ENCODE measurements at places on chromosomes 1 and 21.
A peak's percentile ranks its signal among the peaks of the same experiment; 100 is the strongest.

DNA sequence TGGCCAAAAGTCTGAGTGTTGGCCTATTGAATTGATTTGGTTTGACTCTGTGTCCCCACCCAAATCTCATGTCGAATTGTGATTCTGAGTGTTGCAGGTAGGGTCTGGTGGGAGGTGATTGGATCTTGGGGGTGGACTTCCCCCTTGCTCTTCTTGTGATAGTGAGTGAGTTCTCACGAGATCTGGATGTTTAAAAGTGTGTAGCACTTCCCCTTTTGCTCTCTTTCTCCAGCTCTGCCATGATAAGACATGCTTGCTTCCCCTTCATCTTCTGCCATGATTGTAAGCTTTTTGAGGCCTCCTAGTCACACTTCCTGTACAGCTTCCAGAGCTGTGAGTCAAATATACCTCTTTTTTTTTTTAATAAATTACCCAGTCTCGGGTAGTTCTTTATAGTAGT is 297.1 kb upstream of the ZRANB2 start:
- no peak for DNase-seq

GRCh38 chr1:93839307-93839706 is 39.7 kb downstream of the DNTTIP2 start:
- DNase-seq = peak; percentile 87

GRCh38 chr1:223045164-223045957 is 97.7 kb downstream of the TLR5 start:
- no peak for DNase-seq

GRCh38 chr1:85019994-85020393 is 23.1 kb upstream of the MCOLN2 start:
- no peak for DNase-seq

DNA sequence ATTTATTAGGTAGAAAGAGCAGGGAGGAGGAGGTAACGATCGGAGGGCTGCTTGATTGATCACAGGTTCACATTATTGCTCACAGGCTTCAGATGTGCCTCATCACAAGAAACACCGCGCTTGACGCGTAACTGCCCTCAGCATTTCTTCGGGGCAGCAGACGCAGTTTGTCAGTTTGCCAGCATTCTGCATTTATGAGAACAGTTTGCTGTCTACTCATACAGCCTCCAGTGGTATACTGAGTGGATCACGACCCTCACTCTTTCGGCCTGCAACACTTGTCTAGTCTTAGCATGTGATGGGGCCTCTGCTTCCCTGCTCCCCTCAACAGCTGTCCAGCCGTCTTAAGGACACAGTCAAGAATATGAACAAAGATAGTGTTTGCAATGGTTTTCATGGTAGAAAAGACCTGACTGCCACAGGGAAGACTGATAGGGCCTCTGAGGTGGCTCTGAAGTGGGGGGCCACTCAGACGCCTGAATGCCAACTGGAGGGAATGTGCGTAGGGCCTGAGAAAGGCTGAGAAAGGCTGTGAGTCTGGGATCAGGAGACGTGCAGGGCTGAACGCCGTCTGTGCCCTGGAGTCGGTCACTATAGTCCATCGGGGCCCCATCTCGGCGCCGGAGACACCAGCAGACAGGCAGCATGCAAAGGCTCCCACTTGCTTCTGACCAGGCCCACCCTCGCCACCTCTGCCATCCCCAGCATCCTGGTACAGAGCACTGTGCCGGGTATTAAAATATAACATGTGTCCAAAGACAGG is 45.0 kb downstream of the UBE2G2 start:
- DNase-seq = peak; percentile 67

DNA sequence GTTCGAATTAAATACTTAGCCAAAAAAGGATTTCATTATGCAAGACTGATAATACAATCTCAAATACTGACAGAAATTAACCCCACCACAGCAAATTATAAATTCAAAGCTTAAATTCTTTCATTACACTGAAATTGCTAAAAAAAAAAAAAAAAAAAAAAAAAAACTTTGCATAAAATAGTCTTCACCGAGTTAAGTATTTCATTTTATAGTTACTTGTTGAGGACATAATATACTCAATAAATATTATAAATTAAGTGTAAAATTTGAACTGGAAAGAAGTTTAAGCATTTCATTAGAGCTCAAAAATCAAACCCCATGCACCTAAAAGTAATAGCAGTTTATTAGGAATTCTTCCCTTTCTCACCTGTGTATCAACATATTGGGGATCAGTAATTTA is 1.9 kb upstream of the PSMG1 start:
- no peak for DNase-seq

DNA sequence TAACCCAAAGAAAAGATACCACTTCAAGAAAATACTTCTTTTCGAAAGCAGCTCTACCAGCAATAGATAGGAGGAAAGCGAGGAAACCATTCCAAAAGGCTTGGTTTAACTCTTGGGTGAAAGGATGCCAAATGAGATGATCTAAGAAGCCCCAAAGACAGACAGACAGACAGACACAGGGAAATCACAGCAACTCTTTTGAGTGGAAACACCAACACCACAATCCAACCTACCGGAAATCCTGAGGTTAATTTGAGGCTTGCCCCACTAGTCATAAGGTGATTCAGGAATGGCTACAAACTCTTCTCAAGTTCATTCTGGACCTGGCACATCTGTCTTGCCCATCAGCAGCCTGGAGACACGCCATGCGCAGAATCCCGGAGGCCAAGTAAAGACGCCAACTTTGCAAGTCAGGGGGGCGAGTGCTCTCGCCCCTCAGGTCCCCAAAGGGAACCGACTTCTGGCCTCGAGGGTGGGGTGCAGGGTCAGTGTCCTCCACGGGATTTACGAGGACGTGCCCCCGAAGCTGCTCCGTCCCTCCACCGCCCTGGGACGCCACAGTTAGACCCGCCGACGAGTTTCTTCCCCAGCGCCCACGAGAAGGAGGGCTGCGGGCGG is 778 bp downstream of the EVI5 start:
- DNase-seq = peak; percentile 87

DNA sequence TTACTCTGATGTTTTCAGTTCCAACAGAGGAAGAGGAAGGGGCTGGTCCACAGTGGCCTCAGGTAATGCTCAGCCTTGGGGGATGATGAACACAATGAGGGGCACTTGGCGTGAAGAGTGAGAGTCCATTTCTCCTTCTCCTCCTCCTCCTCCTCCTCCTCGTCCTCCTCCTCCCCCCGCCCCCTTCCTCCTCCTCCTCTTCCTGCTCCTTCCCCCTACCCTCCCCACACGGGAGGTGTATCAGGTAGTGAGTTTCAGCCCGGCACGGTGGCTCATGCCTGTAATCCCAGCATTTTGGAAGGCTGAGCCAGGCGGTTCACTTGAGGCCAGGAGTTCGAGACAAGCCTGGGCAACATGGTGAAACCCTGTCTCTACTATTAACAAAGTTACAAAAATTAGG is 17.3 kb upstream of the GPR157 start:
- DNase-seq = no peak

- peak; percentile 38 for DNase-seq
Observed at GRCh38 chr1:86965012-86965826, 50.8 kb downstream of the HS2ST1 start.

DNA sequence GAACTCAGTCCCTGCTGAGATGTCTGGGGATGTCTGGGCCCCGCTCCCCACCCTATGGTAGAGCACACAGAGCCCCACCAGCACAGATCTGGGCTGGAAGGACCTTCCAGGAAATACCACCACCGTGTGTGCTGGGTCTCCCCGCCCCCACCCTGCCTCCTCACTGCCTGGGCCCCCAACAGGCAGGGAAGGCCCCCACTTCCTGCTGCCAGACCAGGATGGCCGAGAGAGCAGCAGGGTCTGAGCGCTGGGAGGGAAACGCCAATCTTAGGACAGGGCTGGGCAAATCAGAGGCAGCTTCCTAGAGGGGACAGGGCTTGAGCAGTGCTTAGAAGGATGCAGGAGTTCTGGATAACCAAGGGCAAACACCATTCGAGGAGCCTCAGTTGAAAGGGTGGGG is 11.9 kb downstream of the ADGRB2 start:
- DNase-seq = no peak

DNA sequence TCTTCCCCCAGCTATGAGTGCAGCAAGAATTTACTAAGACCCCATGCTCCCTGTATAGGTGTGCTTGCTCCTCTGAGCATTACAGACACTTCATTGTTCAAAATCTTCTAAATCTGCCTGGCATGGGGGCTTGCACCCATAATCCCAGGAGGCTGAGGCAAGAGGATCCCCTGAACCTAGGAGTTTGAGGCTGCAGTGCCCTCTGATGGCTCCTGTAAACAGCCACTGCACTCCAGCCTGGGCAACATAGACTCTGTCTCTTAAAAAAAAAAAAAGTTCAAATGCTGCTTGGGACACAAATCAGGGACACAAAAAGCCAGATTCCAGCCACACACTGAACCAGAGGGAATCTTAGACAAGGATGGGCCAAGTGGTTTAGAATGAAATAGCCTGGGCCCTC is 3.4 kb upstream of the ACOT7 start:
- DNase-seq = no peak

- DNase-seq = peak; percentile 74
Observed at GRCh38 chr1:200206761-200207160, 179.3 kb downstream of the NR5A2 start.

- peak; percentile 44 for DNase-seq
Observed at GRCh38 chr1:169858467-169858866, 35.2 kb downstream of the SCYL3 start.

DNA sequence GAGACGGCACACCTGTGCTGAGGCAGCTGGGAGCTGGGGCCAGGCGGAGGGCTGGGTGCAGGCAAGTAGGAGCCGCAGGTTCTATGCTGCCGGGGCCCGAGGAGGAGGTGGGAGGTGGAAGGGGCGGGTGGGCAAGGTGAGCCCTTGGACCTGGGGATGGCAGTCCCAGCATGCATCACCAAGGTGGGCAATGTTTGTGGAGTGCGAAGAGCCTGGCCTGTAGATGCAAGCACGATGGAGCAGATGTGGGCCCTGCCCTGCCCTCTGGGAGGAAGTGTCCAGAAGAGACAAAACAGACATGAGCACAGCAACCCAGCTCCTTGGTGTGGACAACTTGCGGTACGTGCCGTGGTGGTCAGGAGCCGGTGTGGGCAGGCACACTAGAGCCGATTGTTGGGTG is 28.3 kb upstream of the AJAP1 start:
- DNase-seq = no peak

GRCh38 chr1:8047686-8048445 is 21.8 kb upstream of the ERRFI1 start:
- peak; percentile 96 for DNase-seq

- no peak for DNase-seq
Observed at GRCh38 chr1:201769966-201770365, 59.0 kb upstream of the IPO9 start.

DNA sequence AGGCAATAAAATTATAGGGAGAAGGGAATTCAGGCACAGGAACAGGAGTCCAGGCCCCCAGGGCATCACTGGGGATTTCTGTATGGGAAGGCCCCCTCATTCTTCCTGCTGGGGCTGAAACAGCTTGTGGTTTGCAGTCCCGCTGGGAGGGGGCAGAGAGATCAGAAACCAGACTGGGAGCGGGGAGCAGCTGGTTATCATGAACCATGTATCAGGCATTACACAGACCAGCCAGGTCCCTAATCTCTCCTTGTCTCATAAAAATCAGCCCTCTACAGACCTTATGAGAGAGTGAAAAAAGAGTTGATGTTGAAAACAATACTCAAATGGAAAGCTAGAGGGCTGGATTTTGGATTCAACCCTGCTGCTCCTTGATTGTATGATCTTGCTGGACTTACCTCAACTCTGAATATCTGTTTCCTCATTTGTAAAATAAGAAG is 93.4 kb upstream of the F3 start:
- no peak for DNase-seq

GRCh38 chr1:166511761-166512160 is 327.5 kb upstream of the POGK start:
- peak; percentile 72 for DNase-seq

- DNase-seq = peak; percentile 53
Observed at GRCh38 chr21:28746166-28746565, 246.5 kb downstream of the LTN1 start.

GRCh38 chr1:40059338-40059959 is 18.9 kb downstream of the CAP1 start:
- peak; percentile 86 for DNase-seq

- DNase-seq = no peak
Observed at GRCh38 chr1:37031871-37032270, 2.4 kb downstream of the GRIK3 start.

- no peak for DNase-seq
Observed at GRCh38 chr1:11606775-11607174, 47.5 kb downstream of the FBXO2 start.

DNA sequence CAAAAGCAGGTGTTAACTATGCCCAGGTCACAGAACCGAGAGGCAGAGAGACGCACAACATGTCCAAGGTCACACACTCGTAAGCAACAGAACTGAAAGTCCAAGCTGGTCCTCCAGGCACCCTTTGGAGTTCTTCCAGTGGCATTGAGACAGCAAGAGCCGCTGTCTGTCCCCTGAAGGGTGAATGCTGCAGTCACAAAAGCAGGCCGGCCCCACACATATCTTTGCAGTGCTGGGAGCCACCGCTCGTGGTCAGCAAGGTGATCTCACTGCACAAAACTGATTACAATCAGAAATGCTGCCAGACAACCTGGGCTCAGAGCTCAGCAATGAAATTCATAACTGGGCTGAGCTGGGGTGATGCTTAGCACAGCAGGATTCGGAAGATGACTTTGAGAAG is 47.4 kb upstream of the RAB4A start:
- DNase-seq = no peak

DNA sequence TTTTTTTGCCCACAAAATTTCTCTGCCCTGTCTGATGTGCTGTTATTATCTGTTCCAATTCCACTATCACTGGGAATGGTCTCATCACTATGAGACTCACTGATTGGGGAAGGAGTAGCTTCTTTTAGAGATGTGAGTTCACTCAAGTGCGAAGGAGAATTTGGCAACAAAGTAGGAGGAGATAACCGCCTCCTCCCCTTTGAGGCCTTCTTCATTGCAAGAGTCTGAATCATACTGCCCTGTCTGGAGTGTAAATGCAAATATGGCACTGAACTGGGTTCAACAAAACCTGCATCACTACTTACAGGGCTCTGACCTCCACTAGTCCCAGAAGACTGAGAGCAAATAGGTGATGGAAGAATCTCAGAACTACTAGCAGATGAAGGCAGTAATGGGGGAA is 83.4 kb downstream of the ASH1L start:
- peak; percentile 47 for DNase-seq

DNA sequence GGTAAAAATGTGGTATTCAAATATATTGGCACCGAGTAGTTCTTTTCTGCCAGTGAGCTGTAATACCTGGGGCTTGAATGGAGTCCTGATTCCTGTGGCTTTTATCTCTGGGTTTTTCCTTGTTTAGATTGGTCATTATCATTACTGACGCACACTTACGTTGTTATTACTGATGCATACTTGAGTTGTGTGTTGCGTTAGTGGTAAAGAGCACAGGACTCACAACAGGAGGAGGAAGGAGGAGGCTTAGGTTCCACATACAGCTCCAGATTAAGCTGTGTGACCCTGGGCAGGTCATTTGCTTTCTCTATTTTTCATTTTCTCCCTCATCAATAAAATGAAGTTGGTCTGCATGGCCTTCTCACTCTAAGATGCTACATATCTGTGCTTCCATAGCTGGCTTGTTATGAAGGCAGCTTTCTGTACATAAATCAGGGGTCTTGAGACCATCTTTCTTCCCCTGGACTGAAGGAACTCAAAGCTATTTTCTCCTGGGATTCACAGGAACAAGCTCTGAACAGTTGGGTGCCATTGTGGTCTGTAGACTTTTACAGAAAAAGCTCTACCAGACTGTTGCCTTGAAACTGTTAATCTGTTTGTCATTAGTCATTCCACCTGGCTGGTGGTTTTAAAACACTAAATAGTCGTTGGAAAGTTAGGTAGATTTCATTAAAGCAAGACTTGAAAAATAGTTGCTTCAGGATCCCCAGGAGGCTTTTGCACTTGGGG is 5.6 kb downstream of the ARID1A start:
- peak; percentile 80 for DNase-seq
